GM10248 (cell line): ENCODE measurements at places on chromosomes 16 and 17.

DNA sequence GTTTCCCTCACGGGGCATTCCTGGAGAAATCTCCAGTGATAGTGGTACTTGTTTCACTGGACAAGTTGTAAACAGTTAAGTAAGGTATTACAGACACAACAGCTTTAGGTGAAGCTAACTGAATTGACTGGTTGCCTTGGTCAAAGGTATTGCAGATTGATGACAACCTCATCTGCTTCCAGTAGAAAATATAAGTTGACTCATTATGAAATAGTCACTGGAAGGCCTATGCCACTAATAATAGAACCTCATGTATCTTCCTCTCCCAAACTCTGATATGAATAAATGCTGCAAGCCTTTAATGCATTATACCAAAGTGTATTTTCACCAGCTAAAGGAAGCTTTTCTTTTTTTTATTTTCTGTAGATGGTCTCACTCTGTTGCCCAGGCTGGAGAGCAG lies 44.8 kb downstream of the GLG1 start:
- no peak for DNase-seq

DNA sequence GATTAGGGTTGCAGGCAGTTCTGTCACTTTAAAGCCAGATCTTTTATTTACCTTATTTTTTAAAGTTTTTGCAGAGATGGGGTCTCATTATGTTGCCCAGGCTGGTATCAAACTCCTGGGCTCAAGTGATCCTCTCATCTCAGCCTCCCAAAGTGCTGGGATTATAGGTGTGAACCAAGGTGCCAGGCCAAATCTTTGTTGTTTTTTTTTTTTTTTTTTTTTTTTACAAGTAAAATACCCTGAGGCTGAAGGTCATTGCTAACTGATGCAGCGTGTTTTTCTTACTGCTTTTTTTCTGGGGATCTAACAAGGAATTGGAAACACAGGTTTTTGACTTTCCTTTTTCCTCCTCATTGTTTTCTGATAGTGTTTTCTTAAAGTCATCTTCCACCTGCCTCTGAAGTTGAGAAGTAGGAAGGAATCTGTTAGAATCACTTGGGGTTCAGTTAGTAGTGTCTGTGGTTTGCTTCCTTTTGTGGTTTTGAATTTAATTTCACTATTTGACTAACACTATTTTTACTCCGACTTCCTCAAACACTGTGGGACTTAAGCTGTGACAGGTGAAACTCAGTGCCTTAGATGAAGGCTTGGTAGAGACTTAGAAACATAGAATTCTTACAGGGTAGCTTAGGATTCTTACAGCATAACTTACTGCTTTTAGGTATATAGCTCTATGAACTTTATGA lies 22.2 kb downstream of the CLTC start:
- peak; percentile 57 for DNase-seq

DNA sequence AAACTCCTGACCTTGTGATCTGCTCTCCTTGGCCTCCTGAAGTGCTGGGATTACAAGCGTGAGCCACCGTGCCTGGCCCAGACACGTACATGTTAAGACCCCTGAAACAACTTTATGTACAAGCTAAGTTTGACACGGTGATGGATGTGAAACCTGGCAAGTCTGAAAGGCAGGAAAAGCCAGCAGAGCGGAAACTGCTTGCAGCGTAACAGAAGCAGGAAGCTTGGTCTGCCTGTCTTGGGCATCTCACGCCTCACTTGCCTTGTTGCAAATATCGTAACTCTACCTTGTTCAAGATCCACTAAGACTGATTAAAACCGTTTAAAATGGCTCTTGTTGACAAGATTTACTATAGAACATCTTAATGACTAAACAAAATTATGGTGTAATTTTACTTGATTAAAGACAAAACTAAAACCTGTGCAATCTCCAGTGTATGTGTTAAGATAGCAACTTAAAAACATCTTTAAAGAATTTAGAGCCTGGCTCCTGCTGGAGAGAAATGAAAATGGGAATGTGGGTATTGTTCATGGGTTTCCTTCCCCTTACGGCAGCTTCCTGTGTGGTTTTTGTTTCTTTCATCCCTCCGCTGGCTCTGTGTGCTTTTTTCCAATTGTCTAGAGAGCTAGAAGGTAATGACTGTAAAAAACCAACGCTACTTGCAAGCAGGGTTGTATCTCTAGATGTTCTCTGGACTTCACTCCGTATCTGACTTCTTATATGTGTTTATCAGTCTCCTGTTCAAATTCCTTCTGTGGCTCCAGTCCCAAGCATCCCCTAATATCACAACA lies 477.6 kb downstream of the XYLT1 start:
- DNase-seq: no peak

DNA sequence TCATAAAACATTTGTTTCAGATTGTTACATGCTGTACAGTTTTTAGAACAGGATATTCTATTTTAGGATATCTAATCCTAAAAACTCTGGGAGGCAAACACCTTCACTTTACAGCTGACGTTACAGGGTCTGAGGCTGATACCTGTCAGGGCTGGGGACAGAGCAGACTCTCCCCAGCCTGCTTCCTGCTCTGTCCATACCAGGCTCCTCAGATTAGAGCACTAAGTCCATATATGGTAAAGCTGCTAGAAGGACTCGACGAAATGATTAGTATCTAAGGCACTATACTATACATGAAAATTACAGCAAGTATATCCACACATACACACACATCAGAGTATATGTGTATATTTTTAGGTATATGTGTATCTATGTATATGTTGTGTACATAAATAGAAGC lies 125.2 kb downstream of the ZFHX3 start:
- DNase-seq: no peak

GRCh38 chr17:82703036-82703745 lies 4.7 kb upstream of the RAB40B start:
- DNase-seq: no peak
